ENCODE measurements at places on chromosomes 4 and X. TPM values are rescaled to one million over a fixed set of nuclear protein-coding genes. Genes with fewer than 3 reads are reported as not detected.
A peak's percentile ranks its signal among the peaks of the same experiment; 100 is the strongest.

CT45A3 gene
- not detected for total RNA-seq

GRCh38 chr4:107631560-107631959, 88.5 kb downstream of the PAPSS1 start:
- H3K4me3 ChIP-seq, result peak overlapping the region; percentile 20
- no peaks in the 10 kb centered on the region for H3K27me3 ChIP-seq
- H3K36me3 ChIP-seq, result no peaks in the 10 kb centered on the region
- peak overlapping the region; percentile 70 for H3K27ac ChIP-seq
- H3K4me1 ChIP-seq, result peaks cover 19% of the 10 kb centered on the region

PGK1 gene
- total RNA-seq, result 92.8 TPM

DNA sequence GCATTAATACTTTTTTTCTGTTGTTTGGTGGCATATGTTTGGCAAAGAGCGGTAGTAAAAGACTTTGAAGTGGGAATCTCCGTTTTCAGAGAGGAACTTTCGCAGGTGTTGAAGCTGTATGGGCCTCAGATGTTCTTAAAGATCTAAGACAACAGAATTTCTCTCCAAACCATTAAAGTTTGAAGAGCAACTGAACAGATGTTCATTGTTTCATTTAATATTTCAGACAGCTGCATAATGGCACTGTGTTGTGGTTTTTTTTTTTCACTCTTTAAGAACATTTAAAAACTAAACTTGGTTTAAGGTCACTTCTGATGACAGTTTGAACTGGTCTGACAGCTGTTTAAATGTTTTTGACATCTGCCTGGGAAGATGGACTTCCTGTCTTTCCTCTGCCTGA, 882.7 kb upstream of the PCDH10 start:
- H3K27me3 ChIP-seq, result no peaks in the 10 kb centered on the region
- H3K36me3 ChIP-seq, result no peaks in the 10 kb centered on the region
- H3K4me1 ChIP-seq, result no peaks in the 10 kb centered on the region
- H3K27ac ChIP-seq, result no peak overlapping the region
- H3K4me3 ChIP-seq, result no peak overlapping the region

GPR82 gene
- 1.4 TPM for total RNA-seq

RAB41 gene
- not detected for total RNA-seq

DNA sequence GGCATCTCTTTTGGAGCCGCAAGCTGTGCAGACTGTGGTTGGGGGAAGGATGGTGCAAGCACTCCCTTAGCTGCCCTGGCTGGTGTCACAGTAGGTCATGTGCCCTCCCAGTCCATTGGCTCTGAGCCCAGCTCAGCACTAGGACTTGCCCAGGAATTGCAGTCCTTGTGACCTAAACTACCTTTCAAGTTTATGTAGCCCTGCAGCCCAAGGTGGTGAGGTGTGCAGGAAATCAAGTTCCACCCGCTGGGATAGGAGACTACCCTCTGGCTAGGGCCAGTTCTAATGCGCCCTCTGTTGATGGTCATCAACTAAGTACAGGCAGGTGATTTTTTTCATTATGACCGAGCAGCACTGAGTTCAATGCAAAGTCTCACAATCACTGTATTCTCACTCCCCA, 335.2 kb downstream of the UBE2NL start:
- no peak overlapping the region for H3K4me3 ChIP-seq
- no peaks in the 10 kb centered on the region for H3K36me3 ChIP-seq
- H3K27ac ChIP-seq, result no peak overlapping the region
- DNase-seq, result no peak

FGF16 gene
- total RNA-seq, result 0.71 TPM

- DNase-seq, result no peak
- no peak overlapping the region for H3K4me3 ChIP-seq
- H3K36me3 ChIP-seq, result no peaks in the 10 kb centered on the region
- H3K27me3 ChIP-seq, result no peaks in the 10 kb centered on the region
- peaks cover 5% of the 10 kb centered on the region for H3K4me1 ChIP-seq
- no peak overlapping the region for H3K27ac ChIP-seq
Observed at GRCh38 chrX:39948582-39948981, 149.2 kb downstream of the BCOR start.

TEX13C gene
- not detected for total RNA-seq

NUP62CL gene
- not detected for total RNA-seq

DNA sequence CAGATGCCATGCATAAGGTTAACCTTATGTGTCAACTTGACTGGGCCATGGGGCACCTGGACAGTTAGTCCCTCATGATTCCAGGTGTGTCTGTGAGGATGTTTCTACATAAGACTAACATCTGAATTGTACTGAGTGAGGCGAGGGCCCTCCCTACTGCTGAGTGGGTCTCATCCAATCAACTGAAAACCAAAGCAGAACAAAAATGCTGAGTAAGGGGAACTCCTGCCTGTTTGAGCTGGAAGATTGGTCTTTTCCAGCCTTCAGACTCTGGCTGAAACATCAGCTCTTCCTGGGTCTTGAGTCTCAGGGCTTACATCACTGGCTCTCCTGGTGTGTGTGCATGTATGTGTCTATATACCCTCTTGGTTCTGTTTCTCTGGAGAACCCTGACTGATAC, 13.8 kb downstream of the NELFA start:
- H3K4me3 ChIP-seq, result no peak overlapping the region
- no peaks in the 10 kb centered on the region for H3K4me1 ChIP-seq
- no peaks in the 10 kb centered on the region for H3K27me3 ChIP-seq
- H3K36me3 ChIP-seq, result peaks cover 17% of the 10 kb centered on the region

BMPR1B gene
- total RNA-seq, result 1.8 TPM

NEUROG2 gene
- not detected for total RNA-seq

DNA sequence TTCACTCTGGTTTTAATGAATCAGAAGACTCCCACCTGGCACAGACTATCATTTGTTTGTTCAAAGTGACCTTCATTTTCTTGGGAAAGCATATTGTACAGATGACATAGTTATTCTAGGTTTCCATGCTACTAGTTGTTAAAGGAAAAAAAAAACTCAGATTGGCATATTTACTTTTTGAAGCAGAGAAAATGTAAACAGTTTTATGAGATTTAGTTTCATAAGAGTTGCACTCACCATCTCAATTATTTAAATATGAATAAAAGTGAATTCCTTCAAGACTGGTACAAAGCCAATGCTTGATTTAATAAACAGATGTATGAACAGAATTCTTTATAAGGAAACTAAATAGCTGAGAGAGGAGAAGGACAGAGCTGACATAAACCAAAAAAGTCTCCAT, 280.3 kb upstream of the UGT8 start:
- H3K36me3 ChIP-seq, result no peaks in the 10 kb centered on the region
- DNase-seq, result no peak
- H3K27ac ChIP-seq, result peak overlapping the region; percentile 54
- peaks cover 33% of the 10 kb centered on the region for H3K4me1 ChIP-seq
- H3K27me3 ChIP-seq, result no peaks in the 10 kb centered on the region

DNA sequence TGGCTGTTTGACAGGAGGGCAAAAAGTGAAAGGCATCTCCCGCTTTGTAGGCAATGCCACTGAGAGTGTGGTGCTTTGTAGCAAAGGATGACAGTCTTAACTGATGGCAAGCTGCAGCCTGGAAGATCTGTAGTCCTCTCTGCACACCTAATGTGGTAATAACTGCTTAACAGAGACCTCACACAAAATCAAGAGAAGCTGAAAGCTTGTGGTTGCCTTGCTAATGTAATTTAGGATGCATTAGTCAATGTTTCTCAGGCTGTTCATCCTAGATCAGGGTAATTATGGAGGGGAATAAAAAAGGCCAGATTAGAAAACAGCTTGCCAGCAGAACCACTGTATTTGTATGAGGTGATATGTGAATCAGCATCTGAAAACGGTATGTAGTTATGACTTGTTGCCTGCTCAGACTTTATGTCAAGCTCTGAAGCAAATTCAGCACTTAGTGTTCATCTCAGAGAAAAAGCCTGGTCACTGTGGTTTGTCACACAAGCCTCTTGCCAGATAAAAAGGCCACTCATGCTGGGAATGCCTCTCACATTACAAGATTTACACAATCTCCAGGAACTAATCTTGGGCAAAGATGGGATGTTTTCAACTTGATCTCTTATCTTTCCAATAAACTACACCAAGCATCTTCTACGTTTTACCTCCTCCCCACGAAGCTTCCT, 130.8 kb downstream of the ENOX2 start:
- no peak for DNase-seq
- H3K27ac ChIP-seq, result no peak overlapping the region
- no peak overlapping the region for H3K4me3 ChIP-seq

GRCh38 chr4:2396781-2397368, 21.6 kb downstream of the ZFYVE28 start:
- H3K27me3 ChIP-seq, result peaks cover 22% of the 10 kb centered on the region
- no peaks in the 10 kb centered on the region for H3K4me1 ChIP-seq
- DNase-seq, result no peak
- H3K27ac ChIP-seq, result no peak overlapping the region
- no peak overlapping the region for H3K4me3 ChIP-seq
- no peaks in the 10 kb centered on the region for H3K36me3 ChIP-seq

GRCh38 chr4:146132445-146132844, 43.1 kb upstream of the LSM6 start:
- no peaks in the 10 kb centered on the region for H3K36me3 ChIP-seq
- DNase-seq, result no peak
- no peak overlapping the region for H3K27ac ChIP-seq
- no peaks in the 10 kb centered on the region for H3K4me1 ChIP-seq
- no peak overlapping the region for H3K4me3 ChIP-seq

GRCh38 chr4:102799816-102800215, 27.5 kb downstream of the UBE2D3 start:
- H3K36me3 ChIP-seq, result peaks cover 99% of the 10 kb centered on the region
- H3K27ac ChIP-seq, result no peak overlapping the region
- H3K4me3 ChIP-seq, result no peak overlapping the region
- H3K4me1 ChIP-seq, result peaks cover 2% of the 10 kb centered on the region
- no peaks in the 10 kb centered on the region for H3K27me3 ChIP-seq

F11 gene
- not detected for total RNA-seq

DNA sequence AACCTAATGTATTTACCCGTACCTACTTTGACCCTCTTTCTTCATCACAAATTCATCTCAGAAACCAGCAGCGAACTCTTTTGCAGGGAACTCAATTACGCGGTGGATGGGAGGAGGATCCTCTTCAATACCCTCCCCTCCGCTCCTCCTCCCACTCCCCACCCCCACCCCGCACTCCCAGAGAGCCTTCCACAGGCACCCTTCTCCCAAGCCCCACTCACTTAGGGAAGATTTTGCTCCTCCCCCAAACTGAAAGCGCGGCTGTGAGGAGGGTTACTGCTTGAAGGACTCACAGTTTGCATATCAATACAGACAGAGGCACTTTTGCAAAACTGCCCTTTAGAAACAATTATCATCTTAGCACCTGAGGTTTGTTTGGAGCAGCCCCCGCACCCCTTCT, 960 bp upstream of the IL1RAPL1 start:
- peak overlapping the region; percentile 42 for H3K4me3 ChIP-seq
- H3K27me3 ChIP-seq, result no peaks in the 10 kb centered on the region
- H3K27ac ChIP-seq, result peak overlapping the region; percentile 64
- peak; percentile 70 for DNase-seq

PDGFC gene
- 44.4 TPM for total RNA-seq

DNA sequence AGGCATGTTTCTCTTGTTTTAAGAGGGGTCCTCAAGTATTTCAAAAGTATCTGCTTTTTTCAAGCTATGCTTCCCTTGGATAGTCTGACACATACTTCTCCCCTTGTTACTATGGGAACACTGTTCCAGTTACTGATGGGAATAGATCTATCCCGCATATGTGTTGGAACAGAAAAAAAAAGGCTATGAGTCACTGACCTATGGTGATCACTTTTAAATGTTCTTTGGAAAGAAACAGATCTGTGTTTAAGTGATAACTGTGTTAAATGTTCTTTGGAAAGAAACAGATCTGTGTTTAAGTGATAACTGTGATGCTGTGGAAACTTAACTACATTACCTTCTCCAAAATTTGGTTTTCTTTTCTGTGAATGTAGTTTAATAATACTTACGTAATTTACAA, 303.2 kb downstream of the TEX13C start:
- no peaks in the 10 kb centered on the region for H3K4me1 ChIP-seq
- no peak overlapping the region for H3K27ac ChIP-seq
- DNase-seq, result no peak
- no peaks in the 10 kb centered on the region for H3K27me3 ChIP-seq

DNA sequence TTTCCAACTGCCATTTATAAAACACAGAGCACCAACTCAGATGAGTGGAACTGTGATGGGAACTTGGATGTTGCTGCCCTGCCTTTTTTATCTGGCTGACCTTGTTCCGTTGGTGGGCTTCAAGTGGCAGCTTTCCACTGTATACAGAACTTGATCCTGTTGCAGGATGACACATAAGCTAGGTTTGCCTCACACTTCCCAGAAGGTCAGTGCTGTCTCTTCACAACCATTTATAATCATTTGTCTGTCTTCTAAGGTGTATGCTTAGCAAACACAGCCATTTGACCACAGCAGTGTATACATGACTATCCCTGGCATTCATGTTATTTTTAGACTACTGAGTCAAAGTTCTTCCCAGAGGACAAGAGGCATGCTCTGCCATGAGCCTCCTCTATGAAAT, 20.3 kb downstream of the DGKK start:
- no peaks in the 10 kb centered on the region for H3K36me3 ChIP-seq
- no peaks in the 10 kb centered on the region for H3K27me3 ChIP-seq
- H3K4me1 ChIP-seq, result no peaks in the 10 kb centered on the region
- H3K4me3 ChIP-seq, result no peak overlapping the region

UGT2B17 gene
- 1.1 TPM for total RNA-seq

TBC1D8B gene
- 5.4 TPM for total RNA-seq

ERVMER34-1 gene
- not detected for total RNA-seq

- no peaks in the 10 kb centered on the region for H3K36me3 ChIP-seq
- no peak for DNase-seq
- no peak overlapping the region for H3K27ac ChIP-seq
- H3K4me3 ChIP-seq, result no peak overlapping the region
Observed at GRCh38 chr4:110867251-110867960, 244.5 kb upstream of the PITX2 start.

DNA sequence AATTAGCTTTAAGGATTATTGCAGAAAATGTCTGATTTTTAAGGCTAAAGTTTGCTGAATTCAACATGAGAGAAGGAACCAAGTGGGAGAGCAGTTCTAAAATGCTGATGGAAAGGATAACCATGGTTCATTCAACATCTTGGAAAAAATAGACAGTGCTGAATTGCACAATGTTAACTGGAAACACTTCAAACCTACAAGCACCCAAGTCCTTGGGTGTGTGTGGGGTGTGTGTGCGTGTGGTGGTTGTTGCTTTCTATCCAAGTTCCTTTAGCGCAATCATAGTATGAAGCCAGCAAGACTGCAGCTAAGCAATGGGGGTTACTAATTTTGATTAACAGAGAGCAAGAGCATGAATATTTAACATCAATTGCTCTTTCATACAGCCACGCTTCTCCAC, 29.3 kb upstream of the SCOC start:
- H3K4me3 ChIP-seq, result no peak overlapping the region
- no peak for DNase-seq
- no peaks in the 10 kb centered on the region for H3K4me1 ChIP-seq
- H3K27me3 ChIP-seq, result no peaks in the 10 kb centered on the region

DNA sequence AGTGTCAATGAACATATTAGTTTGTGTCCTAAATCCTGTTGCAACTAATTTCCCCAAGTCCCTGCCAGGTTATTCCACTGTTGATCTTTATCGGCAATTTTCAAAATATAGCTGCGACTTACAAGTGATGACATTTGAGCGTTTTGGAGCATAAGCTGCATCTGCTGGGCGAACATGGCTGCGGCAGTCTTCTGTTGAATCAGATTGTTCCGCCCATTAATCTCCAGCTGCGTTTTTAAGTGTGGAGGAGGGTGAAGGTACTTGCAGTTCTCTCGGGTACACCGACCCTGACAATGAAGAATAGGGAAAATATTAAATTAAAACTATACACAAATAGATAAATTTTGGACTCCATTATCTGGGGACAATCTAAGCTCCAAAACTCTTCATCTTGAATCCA, 82.7 kb downstream of the MBNL3 start:
- H3K4me1 ChIP-seq, result no peaks in the 10 kb centered on the region
- H3K4me3 ChIP-seq, result no peak overlapping the region
- no peaks in the 10 kb centered on the region for H3K36me3 ChIP-seq

All from sigmoid colon (tissue), 7 donors.